Activated T-cell treated with anti-CD3 and anti-CD28 coated beads, Interleukin-2, amount 50 U/mL, for 1 hour (primary cell): ENCODE measurements at places on chromosomes 6 and 20.

GRCh38 chr6:158503846-158504245 is 56.0 kb upstream of the TMEM181 start:
- no peak for DNase-seq

DNA sequence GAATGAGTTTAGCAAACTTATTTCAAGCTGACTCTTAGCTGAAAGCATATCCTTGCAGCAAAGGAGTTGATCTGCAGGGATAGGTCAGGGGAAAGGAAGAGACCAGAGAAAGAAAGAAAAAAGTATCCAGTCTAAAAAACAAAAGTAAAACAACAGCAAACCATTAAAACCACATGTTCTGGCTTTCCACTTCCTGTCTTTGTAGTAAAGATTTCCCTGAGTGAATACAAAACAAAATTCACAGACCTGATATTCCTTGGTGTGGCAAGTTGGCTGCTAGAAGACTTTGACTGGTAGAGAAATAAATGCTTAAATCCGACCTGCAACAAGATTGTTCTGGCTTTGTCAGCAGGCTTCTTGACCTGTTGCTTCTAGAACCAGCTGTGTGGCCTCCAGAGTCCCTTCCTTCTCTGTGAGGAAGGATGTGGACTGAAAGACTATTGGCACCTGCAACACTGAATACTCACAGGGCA is 23.4 kb upstream of the MCM3 start:
- no peak for DNase-seq

DNA sequence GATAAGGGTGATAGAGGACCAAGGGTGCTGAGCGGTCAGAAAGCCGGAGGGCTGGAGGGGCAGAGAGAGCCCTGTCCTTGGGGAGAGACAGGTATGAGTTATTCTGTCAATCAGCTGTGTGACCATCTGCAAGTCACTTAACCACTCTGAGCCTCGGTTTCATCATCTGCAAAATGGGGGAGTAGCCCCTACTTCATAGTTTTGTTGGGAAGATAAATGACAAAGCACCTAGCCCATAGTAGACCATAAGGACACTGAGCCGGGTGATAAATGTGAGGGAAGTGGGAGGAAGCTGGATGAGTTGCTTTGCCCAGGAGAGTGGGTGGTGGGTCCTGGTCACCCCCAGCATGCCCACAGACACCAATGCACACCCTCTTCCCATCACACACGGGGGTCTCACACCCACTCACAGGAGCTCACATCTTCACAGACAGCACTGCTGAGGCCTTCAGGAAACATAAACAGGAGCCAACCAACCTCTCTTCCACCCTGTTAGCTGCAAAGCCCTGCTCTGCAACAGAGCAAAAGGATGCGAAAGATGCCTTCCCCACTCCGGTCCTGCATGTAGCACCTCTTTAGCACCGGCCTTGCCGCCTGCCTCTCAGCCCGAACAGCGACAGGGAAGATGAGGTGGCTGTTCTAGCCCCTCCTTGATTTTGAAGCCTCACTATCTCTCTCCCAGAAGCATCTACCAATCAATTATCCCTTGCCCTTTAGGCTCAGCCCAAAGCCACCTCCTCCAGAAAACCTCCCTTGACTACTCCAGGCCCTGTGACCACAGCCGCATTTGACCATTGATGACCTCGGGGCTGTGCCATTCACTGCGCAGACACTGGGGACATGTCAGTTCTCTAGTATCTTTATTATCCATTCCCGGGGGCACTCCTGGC is 18.9 kb downstream of the SPDEF start:
- no peak for DNase-seq

DNA sequence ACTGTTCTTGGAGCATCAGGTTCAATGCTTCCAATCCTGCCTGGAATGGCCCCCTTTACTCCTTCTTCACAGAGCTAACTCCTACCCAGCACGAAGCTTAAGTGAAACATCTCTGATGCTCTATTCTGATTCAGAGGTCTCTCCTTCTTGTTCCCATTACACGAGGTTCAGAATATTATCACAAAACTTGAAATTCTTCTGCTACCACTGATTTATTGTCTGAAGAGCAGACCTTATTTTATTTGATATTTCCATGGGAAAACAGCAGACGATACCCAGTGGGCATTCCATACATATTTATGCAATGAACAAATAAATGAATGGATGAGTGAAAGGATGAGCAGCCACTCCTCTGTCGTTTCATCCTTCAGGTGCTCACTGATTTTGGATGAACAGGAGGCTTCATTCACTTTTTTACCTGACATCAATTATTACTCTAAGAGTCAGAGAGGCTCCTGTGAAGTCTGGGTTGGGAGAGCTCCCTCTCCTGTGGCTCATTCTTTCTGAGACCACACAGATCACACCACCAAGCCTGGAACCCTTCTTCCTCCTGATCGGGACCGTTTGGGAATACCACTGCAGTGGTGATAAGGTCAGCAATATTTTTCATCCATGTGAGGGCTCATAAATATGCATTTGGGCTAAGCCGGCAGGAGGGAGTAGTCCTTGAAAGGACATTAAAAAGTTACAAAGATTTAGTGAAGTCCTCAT is 25.8 kb downstream of the SMLR1 start:
- DNase-seq, result no peak

- DNase-seq, result no peak
Observed at GRCh38 chr6:158771399-158772152, 47.6 kb downstream of the EZR start.

DNA sequence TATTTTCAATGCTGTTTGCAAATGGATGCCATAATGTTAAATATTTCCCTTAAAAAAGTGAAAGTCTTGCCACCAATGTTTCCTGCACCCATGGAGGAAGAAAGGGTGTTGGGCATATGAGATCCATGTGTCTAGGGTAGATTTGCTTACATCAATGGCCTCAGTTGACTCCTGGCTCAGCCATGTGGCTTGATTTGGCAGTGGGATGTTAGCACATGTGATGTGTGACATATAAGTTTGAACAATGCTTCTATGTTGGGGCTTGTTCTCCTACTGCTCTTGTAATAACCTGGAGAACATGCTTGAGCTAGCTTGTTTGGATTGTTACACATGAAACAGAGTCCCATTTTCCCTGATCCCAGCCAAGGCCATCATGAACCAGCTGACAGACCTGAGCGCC is 187.6 kb downstream of the SCP2D1 start:
- no peak for DNase-seq

- DNase-seq, result no peak
Observed at GRCh38 chr20:43977962-43978361, 63.3 kb downstream of the TOX2 start.

- DNase-seq, result no peak
Observed at GRCh38 chr20:19915111-19915798, 101.9 kb upstream of the NAA20 start.

GRCh38 chr6:159422041-159422984 is 253.1 kb downstream of the FNDC1 start:
- no peak for DNase-seq

DNA sequence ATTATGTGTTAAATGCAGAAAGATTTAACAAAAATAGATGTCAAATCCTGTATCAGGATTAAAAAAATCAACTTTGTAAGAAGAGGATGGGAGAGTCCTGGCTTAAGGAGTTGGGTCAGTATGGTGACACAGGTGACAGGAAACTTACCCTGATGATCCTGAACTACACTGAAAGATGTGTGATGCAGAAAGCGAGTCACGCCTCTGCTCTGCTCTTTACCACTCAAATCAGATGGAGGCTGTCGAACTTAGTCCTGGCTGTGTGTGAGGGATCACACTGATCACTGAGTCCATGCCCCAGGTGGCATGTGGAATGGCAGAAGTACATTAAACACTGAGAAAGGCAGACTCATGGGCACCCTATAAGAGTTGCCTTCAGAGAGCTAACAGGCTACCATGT is 92.9 kb downstream of the GJA10 start:
- no peak for DNase-seq

DNA sequence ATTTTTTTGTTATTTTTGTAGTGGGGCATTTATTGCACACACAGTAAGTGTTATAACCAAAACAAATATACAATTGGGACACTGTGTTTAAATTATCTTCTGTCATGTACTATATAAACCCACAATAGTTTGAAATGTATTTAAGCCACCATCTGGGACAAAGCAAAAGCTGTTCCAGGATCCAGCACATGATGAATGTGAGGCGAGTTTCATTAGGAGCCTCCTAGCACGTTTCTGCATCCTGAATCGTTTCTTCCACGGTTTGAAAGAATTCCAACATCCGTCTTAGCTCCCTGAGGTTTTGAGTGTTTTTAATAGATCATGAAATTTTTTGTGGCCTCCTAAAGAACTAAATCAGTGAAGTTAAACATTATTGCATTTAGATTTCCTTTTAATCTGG is 65.8 kb downstream of the EYA4 start:
- no peak for DNase-seq

DNA sequence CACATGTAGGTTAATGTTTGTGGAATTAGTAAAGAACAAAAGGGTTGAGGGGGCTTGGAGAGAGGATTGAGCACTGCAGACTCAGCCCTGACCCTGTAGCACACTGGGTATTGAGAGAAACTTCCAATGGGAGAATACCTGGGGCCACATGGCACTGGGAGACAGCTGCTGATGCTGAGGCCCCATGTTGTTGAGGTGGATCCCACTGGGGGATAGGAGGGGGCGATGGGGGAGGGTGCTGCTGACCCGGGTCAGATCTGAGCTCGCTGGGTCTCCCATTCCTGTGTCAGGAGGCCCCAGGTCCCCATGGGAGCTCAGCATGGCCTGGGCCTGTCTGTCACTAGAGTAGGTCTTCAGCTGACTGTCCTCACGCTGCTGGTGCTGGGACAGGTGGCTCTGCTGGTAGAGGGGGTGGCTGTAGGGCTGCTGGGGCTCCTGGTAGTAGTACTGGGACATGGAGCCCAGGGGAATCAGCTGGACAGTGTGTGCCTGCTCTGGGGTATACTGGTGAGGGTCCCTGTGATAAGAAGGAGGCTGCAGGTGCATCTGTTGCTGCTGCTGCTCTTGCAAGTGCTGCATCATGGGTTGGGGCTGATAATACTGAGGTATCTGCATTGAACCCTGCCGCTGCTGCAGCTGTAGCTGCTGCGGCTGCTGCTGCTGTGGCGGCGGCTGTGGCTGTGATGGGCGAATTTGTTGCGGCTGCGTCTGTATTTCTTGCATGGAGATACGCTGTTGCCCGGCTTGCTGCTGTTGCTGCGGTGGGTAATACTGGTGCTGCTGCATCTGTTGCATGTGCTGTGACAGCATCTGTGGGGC is 50.6 kb upstream of the MRPS10 start:
- DNase-seq, result no peak

DNA sequence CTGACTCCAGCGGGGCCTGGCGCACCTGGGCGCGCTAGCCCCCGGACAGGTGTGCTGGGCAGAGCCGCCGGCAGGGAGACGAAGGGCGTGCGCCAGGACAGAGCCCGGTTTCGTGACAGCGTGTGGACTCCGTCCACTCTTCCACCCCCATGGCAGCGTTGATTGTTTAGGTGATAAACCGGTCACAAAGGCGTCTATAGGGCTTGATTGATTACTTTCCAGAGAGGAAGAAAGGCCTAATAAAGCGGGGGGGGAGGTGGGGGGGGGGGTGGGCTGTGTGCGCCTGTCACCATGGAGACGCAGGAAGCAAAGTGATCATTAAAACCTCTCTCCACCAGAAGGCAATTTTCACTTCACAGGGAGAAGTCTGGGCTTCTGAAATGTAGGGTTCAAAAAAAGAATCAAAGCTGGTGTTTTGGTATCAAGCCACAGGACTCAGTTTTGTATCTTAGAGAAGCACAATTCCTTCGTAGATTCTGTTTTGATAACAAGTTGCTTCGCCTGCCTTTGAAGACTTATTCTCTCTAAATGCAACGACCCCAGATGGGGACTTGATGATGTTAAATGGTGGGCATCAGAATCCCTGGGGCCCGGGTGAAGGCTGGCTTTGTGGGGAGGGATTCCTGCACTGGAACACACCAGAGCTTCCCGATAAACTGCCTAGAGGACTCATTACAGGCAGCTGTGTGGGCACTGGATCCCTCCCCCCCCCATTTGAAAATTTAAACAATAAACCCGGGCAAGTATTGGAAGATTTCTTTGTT is 1.4 kb downstream of the PHACTR3 start:
- no peak for DNase-seq

DNA sequence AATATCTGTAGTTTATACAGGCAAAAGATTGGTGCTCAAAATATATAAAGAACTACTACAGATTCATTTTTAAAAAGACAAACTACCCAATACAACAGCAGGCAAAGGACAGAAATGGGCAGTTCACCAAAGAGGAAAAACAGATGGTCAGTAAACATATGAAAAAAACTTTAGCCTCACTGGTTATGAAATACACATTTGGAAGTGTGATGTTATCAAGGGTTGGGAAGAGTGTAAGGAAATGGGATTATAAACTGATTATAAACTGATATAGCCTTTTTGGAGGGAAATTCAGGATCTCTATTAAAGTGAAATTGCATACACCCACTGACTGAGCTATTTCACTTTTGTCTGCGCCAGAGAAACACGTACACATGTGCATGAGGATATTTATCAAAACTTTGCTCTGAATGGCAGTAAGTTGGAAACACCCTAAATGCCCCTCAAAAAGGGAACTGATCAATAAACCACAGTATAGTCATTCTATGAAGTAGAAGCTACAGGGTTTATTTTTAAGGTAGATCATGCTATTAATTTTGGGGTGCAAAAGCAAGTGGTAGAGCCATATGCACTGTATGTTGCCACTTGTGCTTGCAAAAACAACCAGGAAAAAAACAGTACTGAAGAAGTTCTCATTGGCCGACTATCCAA is 32.2 kb upstream of the ARFGEF2 start:
- no peak for DNase-seq

GRCh38 chr6:56048601-56049000 is 173.2 kb upstream of the BMP5 start:
- no peak for DNase-seq

GRCh38 chr6:168574699-168575195 is 133.8 kb downstream of the SMOC2 start:
- DNase-seq, result no peak

- no peak for DNase-seq
Observed at GRCh38 chr6:111894272-111894671, 21.0 kb upstream of the FYN start.

DNA sequence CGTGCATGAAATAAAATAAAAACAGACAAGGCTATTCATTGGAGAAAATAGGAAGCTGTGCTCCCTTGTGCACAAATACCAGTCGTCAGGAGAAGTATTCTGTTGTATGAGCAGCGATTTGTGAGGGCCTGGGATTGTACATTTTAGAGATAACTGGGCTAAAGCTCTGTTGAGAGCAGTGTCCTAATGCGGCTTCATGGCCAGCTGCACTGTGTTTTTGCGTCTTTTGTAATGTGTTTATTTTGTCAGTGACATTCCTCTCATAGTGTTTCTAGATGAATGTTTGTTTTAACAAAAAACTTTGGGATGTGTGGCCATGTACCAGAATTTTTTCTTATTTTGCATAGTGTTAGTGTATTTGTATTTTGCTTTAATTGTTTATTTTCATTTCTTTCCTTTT is 14.8 kb downstream of the ERMARD start:
- DNase-seq, result no peak
